ENCODE measurements at places on chromosomes 11 and 22. TPM values are rescaled to one million over a fixed set of nuclear protein-coding genes. Genes with fewer than 3 reads are reported as not detected.
A peak's percentile ranks its signal among the peaks of the same experiment; 100 is the strongest.

DNA sequence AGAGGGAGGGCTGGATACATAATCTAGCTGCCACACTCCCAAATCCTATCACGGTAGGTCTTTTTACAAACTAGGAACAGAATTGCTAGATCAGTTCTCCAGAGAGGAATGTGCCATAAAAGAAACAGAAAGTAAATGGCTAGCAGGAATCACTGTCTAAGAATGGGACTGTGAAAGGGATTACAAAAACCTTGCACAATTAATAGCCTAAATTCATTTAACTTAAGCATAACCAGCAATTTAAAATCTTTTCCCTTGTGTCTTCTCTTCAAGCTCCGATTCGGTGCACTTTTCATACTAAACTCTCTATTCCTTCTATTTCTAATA, 35.2 kb downstream of the APOL5 start:
- DNase-seq: no peak

GRCh38 chr11:116287866-116288265, 484.9 kb downstream of the BUD13 start:
- no peak for DNase-seq

DNA sequence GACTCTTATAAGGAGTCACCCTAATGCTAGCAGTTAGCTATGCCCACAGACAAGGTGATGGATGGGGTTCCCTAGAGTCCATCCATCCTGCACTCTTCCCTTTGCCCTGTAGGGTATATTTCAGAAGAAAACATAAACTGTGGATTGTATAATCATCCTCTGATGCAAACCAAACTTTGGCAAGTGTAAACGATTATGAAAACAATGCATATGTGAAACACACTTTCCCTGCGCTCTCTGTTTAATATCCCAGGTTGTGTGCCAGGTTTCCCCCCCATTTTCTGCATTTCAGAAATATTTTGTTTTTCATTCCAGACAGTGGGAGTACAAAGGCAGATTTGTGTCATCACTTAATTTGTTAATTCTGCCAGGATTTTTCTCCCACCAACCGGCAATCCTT, 110.0 kb downstream of the LDLRAD3 start:
- peak; percentile 80 for DNase-seq

DNA sequence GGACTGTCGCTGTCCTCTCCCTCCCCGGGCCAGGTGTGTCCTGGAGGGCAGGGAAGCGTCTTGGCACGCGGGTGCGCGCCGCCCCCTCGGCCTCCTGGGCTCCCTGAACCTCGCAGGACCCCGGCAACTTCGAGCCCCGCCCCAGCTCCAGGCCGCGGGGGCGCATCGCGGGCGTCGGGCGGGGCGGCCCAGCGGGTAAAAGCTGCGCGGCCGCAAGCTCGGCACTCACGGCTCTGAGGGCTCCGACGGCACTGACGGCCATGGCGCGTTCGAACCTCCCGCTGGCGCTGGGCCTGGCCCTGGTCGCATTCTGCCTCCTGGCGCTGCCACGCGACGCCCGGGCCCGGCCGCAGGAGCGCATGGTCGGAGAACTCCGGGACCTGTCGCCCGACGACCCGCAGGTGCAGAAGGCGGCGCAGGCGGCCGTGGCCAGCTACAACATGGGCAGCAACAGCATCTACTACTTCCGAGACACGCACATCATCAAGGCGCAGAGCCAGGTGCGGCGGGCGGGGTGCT, at the start of gene CST6:
Gene CST6, plus strand, starts transcription at position 224 of the 519 bp plus-strand sequence. Its CDS starts 37 bp downstream, at position 261.
- no peak for DNase-seq

GRCh38 chr11:121452609-121453150, at the start of gene SORL1-AS1:
Gene SORL1-AS1, minus strand, starts transcription at chr11:121452967.
- no peak for DNase-seq

GRCh38 chr11:33931067-33931466, 39.2 kb upstream of the LMO2 start:
- DNase-seq: no peak

DNA sequence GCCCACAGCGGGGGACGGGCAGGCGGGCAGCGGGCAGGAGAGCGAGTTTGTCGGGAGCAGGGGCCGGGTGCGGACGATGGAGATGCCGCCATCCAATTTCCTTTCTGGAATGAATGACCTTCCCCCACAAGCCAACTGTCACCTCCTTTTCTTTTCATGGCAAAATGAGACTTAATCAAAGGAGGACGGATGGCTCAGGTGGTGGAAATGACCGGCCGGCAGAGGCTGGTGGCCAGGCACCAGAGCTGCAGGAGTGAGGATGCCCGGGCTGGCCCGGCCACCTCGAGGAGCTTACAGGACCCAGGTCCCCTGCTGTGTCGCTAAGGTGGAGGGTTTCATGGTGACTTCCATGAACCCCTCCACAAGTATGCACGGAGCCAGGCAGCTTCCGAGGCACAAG, 11.7 kb downstream of the SHISAL1 start:
- no peak for DNase-seq

DNA sequence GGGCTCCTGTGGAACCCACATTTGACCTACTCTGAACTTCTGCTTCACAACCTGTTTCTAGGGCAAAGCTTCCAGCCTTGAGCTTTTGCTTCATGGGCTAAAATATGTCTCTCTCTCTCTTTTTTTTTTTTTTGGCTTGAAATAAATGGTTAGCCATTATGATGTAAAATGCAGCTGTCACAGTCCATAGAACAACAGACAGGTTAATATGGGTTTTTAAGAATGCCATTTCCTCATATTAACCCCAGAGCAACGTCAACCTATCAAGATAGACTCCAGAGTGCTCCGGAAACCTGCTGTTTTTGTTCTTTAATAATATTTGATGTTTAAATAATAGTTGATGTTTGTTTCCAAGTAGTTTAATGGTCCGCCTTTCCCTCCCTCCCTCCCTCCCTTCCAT, 285.6 kb downstream of the TENM4 start:
- no peak for DNase-seq

DNA sequence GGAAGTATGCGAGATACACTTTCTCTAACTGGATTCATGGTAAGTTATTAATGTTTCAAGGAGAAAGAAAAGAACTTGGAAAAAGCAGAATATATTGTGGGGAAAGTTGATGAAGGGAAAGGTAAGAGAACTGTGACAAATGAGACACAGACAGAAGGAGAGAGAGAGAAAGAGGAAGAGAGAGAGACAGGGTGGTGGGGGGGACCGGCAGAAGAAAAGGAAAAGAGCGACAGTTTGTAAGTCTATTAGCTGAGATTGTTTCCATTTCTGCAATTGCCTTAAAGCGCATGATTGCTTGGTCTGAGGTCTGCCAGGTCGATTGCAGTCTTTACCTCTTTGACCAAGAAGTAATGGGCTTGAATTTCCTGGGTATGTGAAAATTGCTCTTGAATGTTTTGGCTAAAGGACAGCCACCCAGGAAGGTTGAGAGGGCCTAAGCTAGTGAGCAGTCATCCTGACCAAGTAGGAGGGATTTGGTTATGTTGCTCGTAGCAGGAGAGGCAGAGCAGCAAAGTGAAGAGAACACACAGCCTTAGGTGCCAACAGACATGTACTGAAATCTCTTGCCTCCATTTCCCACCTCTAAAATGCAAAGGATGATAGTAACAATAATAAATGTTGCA, 23.6 kb upstream of the TMA7B start:
- no peak for DNase-seq

- no peak for DNase-seq
Observed at GRCh38 chr11:131822506-131822905, 452.1 kb downstream of the NTM start.

DNA sequence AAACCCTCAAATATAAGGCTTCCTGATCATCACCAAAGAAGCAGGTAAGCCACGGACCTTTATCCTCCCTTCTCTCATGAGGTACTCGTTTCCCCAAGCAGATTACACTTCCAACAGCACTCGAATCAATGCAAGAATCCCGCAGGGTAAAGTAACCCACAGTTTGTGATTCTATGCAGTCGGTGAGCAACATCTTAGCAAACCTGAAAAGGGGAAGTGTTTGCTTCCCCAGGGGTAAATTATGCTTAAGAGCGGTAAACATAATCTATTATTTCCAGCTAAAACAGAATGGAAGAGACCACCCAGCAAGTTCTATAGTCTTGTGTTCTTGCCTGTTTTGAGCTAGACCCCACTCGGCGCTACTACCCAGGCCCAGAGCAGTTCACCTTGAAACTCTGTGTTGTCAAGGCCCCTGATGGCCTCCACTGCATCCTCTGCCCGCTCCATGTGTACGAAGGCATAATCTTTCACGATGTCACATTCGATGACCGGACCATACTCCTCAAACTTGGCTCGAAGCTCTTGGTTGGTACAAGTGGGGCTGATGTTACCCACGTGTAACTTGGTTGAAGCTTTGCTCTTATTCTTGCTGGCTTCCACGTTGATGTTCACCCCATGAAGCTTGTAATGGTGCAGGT, 1.3 kb downstream of the RBM4B start:
- DNase-seq: no peak

DNA sequence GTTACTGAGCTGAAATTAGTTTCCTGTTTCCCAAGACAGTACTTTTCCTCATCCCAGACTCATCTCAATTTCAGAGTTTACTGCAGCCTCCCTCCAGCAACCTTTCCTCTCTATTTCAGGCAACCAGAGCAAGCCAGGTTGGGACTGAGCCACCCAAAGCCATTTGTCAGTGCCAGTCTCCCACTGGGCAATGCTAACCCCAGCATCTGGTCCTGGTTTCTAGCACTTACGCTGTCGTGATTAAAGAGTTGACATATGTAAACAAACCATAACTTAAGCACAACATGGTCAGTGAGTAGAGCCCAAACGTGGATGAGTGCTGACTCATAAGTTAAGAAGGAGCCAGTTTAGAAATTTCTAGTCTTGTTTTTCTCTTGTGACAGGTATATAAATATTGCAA, 119.6 kb upstream of the BLID start:
- no peak for DNase-seq

The NAALADL1 gene
- 9.0 TPM for total RNA-seq

The KRTAP5-1 gene
- 0.30 TPM for total RNA-seq
